ENCODE measurements at places on chromosomes 5 and 9. TPM values are rescaled to one million over a fixed set of nuclear protein-coding genes. Genes with fewer than 3 reads are reported as not detected.

The SEMA5A gene
- 4.6 TPM for polyA plus RNA-seq

The LCN15 gene
- 0.65 TPM for polyA plus RNA-seq

The ARID3C gene
- polyA plus RNA-seq, result not detected

The PCDHGA8 gene
- 3.8 TPM for polyA plus RNA-seq

The IL7R gene
- polyA plus RNA-seq, result 0.82 TPM

The OR2Y1 gene
- not detected for polyA plus RNA-seq

The SPAG8 gene
- polyA plus RNA-seq, result 0.58 TPM

The ZFP2 gene
- polyA plus RNA-seq, result 0.32 TPM

The LIFR gene
- 13.2 TPM for polyA plus RNA-seq

The GLRA1 gene
- not detected for polyA plus RNA-seq

The DENND4C gene
- 9.9 TPM for polyA plus RNA-seq

The NR5A1 gene
- polyA plus RNA-seq, result 0.04 TPM

The UAP1L1 gene
- polyA plus RNA-seq, result 3.9 TPM

The ACTBL2 gene
- not detected for polyA plus RNA-seq

The FAM221B gene
- not detected for polyA plus RNA-seq

The GTF3C4 gene
- polyA plus RNA-seq, result 1.4 TPM

The MEIKIN gene
- polyA plus RNA-seq, result 0.07 TPM

The GDA gene
- polyA plus RNA-seq, result 0.08 TPM

The N4BP3 gene
- 2.9 TPM for polyA plus RNA-seq

The PSD2 gene
- polyA plus RNA-seq, result 0.04 TPM

The WNK2 gene
- 97.5 TPM for polyA plus RNA-seq

The NTRK2 gene
- polyA plus RNA-seq, result 1.3 TPM

The LHX2 gene
- 0.10 TPM for polyA plus RNA-seq

The CARD9 gene
- polyA plus RNA-seq, result 0.69 TPM

The PLPPR1 gene
- not detected for polyA plus RNA-seq

The TAF11L10 gene
- not detected for polyA plus RNA-seq

The PCDHAC2 gene
- 0.07 TPM for polyA plus RNA-seq

The CRHBP gene
- polyA plus RNA-seq, result 0.99 TPM

The CBY3 gene
- polyA plus RNA-seq, result not detected

The HARS2 gene
- polyA plus RNA-seq, result 17.4 TPM

The INVS gene
- 2.5 TPM for polyA plus RNA-seq

The RMRP gene
- 429 TPM for polyA plus RNA-seq

The ZNF658 gene
- 1.8 TPM for polyA plus RNA-seq
